Activated T-helper 1 cell treated with anti-CD3 and anti-CD28 coated beads, Interleukin-12 subunit alpha, Interleukin-12 subunit beta, Interleukin-2, Interleukin-4 antibody, amounts not matched to agents 30 ng/mL and 10 ng/mL and 1 ng/mL, durations not matched to agents 14 hours and 24 hours and 36 hours (primary cell): ENCODE measurements at places on chromosomes 5 and 9. TPM values are rescaled to one million over a fixed set of nuclear protein-coding genes. Genes with fewer than 3 reads are reported as not detected.

DNA sequence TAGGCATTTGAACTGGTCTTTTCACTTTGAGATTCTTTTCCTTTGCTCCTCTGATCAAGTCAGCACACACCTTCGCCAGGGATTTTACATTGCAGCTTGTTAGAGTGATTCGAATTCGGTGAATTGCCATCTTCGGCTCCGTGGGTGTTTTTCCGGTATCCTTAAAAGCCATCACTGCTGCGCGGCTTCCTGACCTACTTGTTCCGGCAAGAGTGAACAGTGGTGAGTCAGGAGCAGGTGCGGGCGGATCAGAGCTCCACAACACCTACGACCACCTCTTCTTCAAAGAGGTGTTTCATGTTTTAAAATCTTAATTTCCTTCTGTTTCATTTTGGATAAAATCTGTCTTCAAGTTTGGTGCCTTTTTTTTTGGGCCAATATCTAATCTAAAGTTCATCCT is 134.6 kb downstream of the TMC1 start:
- no peak for DNase-seq

Gene CA9
- 0.44 TPM in 1 of 2 replicates, not detected in the other for total RNA-seq

- DNase-seq, result no peak
Measured at GRCh38 chr9:36748322-36748899, 175.7 kb downstream of the MELK start.

- DNase-seq, result no peak
Measured at GRCh38 chr9:78072586-78073199, 41.1 kb upstream of the GNAQ start.

DNA sequence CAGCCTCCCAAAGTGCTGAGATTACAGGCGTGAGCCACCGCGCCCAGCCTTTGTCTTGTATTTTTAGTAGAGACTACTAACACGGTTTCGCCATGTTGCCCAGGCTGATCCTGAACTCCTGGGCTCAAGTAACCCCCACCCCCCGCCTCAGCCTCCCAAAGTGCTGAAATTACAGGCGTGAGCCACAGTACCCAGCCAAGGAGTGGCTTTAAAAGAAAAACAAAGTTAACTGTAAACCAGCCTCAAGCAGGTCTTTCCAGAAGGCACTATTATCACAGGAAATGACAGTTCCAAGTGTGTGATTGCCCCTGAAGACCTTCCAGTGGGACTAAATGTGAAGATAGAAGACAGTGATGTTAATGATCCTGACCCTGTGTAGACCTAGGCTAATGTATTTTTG is 31.1 kb downstream of the SIL1 start:
- no peak for DNase-seq

DNA sequence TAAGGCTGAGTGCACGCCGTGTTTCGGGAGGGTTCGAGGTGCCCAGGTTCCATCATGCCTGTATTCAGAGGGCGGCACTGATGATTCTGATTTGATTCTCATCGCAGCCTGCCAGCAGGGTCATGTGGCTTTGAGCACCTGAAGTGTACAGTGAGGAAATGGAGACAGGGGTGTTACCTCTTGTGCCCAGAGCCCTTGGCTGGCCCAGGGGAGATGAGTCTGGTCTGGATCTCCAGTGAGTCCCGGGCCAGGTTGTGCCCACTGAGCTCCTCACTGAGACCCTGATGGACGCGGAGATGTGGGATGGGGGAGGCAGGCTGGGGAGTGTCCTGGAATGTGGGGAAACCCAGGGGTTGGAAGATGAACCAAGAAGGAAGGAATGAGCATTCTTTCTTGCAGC is 54.7 kb downstream of the GADD45G start:
- no peak for DNase-seq

- DNase-seq, result no peak
Measured at GRCh38 chr5:63962279-63962678, at the start of gene HTR1A. Gene HTR1A (minus strand): TSS chr5:63962445. CDS start chr5:63961719, 726 bp downstream.

- no peak for DNase-seq
Measured at GRCh38 chr5:3217114-3217513, 378.5 kb upstream of the IRX1 start.

DNA sequence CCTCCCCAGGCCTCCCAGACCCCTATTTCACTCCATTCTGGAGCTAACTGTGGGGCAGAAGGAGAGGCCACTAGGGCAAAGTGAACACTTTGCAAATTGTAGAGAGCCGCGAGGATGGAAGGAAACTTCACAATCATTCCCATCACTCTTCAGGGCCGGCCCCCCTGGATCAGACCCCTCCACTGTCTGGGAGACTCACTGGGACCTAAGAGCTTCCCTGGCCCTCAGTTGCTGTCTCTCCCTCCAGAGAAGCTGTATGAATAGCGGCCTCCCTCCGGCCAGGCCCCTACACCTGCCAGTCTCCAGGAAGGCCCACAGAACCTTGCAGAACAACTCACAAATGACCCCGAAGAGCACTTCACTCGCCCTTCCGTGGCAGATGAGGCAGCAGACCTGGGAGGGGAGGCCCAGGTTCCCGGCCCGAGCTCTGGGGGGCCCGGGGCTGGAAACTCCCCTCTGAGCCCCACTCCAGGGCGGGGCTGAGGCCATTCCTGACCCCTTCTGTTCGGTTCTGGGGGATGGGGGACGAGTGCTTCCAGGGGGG is 141.9 kb upstream of the IER5L start:
- no peak for DNase-seq

- DNase-seq, result no peak
Measured at GRCh38 chr9:110599468-110599867, 19.9 kb upstream of the SVEP1 start.

- DNase-seq, result no peak
Measured at GRCh38 chr5:112228667-112229066, 190.4 kb downstream of the EPB41L4A start.

- DNase-seq, result no peak
Measured at GRCh38 chr5:60701321-60701968, 1.5 kb upstream of the DEPDC1B start.

Gene RNF180
- total RNA-seq, result not detected in 2 replicates

GRCh38 chr5:128441941-128442350 is 96.1 kb downstream of the FBN2 start:
- DNase-seq, result no peak

DNA sequence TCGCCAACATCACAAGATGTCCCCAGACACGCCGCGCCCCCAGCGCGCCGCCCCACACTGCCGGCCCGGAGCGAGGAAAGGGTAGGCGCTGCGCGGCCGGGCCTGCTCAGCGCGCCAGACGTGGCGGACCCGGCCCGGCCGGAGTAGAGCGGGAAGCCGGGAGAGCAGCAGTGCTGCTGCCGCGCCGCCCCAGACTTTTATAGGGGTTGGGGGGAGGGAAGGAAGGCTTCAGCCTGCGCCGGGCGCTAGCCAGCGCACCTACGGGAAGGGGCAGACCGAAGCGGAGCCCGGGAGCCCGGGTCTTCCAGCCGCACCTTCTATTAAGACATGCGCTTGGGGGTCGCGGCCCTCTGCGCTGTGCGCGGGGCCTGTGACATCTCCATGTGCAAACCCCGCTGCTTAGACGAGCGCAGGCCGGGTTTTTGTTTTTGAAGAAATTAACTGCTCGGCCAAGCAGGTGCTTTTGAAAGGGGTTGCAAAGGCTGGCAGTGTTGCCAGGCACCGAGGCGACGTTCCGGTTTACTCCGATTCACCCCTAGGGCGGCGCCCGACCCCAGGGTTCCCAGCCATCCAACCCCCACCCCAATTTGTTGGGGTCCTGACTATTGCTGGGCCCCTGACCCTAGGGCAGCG is 353 bp upstream of the PAX5 start:
- no peak for DNase-seq

GRCh38 chr5:155010881-155011280 is 2.7 kb upstream of the KIF4B start:
- DNase-seq, result no peak
